Upper lobe of left lung (tissue), 6 donors: ENCODE measurements at places on chromosomes 16 and 17. TPM values are rescaled to one million over a fixed set of nuclear protein-coding genes. Genes with fewer than 3 reads are reported as not detected.

DNA sequence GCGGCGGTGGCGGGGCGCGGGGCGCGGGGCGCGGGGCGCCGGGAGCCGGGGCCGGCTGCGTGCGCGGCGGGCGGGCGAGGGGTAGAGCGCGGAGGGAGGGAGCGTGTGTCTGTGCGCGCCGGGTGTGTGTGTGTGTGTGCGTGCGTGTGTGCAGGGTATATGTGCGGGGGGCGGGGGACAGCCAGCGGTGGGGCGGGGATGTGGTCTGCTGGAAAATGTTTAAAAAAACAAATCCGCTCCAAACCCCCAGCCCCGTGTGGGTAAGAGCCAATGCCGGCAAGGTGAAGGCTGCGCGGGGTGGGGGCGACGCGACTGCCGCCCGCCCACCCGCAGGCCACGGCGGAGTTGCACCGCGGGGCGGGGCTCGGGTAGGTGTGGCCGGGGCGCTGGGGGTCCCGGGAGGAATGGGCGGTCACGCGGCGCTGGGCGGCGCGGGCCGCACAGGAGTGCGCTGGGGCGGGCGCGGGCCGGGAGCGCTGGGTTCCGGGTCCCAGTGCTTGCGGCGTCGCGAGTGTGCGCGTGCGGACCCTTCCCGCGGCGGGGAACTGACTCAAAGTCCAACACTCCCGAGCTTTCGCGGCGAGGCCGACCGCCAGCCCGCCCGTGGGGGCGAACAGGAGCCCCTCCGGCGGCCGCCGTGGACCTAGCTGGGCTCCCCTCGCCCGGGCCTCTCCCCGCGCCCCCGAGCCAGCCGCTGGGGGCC lies at the start of gene CYGB:
CYGB (minus strand) TSS at position 132 of the 703 bp plus-strand sequence. CDS start 167 bp downstream, outside the sequence.
- DNase-seq, result no peak

GRCh38 chr16:59045501-59045900 lies 311.4 kb upstream of the GOT2 start:
- no peak for DNase-seq

- no peak for DNase-seq
Observed at GRCh38 chr16:48194828-48195556, 39.2 kb upstream of the ABCC12 start.

- DNase-seq, result peak; percentile 87
Observed at GRCh38 chr17:7852919-7853690, 1.8 kb upstream of the TMEM88 start.

DNA sequence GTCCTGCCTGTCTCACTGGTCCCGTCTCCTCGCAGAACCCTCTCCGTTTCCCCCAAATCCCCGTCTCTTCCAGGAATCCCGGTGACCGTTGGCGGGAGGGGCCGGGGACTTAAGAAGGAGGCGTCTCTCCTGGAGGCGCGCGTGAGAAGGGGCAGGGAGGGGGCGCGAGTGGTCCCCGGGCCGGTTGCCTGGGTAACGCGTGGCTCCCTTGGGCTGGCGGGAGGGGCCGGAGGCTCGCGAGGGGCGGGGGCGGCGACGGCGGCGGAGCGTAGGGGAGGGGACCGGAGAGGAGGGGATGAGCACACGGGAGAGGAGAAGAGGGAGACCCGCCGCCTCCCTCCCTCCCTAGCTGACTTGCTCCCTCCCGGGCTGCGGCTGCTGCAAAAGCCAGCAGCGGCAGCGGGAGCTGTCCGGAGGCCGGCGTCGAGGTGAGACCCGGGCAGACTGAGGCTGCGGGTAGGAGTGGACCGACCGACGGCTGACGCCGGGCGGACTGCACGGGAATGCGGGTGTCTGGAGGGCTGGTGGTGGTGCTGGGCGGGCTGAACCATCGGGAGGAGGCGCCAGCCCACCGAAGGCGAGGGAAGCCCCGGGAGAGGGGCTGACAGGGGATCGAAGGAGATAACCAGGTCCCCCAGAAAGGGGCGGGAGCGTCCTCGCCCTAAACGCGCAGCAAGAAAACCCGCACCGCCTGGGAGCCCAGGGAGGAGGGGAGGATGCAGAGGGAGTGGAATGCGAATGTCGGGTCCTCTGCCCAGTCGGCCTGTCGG lies at the start of gene PRRT2:
PRRT2 (plus strand) TSS at position 298 of the 770 bp plus-strand sequence. CDS start 862 bp downstream, outside the sequence.
- DNase-seq, result peak; percentile 42

DNA sequence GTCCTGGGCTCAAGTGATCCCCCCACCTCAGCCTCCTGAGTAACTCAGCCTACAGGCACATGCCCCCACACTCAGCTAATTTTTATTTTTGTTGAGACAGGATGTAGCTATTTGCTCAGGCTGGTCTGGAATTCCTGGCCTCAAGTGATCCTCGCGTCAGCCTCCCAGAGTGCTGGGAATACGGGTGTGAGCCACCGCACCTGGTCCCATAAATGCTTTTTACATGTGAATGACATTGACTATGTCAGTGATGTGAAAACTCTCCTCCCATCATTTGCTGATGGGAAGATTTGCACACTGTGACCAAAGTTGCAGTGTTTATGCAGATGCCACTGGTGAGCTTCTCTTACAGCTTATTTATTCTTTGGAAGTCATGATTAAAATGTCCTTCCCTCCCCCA lies 15.0 kb downstream of the PLCD3 start:
- DNase-seq, result no peak

DNA sequence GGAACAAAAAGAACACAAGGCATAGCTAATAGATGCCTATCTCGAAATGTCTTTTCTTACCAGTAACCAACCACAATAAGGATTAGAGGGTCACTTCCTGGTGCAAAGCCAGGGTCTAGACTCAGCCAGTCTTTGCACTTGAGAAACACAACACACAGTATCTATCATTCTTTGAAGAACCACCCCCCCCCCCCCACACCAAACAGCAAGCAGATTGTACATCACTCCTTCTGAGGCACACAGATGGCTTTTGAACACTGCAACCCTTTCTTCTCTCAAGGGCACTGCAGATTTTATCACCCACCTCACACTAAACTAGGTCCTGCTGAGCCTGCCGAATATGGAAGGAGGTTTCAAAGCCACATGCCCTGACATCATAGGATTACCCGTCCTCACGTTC lies 145.6 kb downstream of the AATF start:
- no peak for DNase-seq

- no peak for DNase-seq
Observed at GRCh38 chr17:73135766-73136165, 29.0 kb upstream of the SSTR2 start.

DNA sequence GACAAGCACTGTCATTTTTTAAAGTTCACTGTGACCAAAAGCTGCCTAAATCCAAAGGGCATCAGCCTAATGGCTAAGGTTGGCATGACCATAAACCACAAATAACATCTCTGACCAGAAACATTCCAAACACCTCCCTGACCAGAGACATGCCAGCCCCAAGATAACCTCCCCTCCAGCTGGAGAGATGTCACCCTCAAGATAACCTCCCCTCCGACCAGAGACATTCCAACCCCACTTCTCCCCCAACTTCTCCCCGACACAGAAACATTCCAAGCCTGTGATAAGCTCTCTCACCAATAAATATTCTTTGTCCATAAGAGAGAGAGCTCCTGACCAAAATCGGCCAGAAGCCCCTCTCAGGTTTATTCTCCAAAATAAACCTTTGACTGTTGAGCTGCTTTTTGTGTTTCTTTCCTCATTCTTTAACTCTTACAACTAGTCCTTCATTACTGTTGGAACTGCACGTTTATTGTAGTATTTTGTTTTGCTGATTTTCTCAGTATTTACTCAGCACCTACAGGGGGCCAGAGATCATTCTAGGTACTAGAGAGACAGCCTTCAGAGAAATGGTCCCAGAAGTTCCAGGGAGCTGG lies 325.6 kb downstream of the SLC39A11 start:
- no peak for DNase-seq

DNA sequence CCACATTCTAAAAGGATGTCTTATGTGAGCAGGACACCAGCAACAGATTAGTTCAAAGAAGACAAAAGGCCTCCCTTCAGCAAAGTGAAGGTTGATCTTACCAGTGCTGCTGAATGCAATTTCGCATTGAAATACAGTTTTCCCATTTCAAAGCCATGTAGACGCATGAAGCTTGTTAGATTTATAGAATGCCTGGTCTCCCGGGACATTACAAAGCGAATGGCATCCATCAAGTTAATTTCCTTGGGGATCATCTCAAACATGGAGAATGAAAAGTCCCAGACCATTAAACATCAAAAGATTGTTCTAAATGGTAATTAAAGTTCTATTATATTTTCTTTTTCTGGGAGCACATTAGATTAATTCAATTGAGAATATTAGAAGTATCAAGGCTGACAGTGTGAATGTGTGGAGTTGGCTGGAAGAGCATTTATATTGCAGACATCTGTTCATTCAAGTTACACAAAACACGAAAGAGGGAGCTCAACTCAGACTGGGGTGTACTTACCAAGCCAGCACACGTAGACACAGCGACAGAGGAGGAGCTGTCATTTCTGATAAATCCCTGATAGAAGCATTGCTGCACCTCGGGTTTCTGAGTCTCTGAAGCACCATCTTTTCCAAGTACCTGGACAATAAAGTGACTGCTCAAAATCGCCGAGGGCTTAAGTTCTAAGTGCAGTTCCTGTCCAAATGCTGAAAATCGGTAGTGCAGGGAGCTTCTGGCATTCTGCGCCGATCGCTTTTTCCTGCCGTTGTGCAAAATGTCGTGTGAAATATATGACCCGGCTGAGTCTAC lies 3.8 kb downstream of the ADAMTS18 start:
- no peak for DNase-seq

DNA sequence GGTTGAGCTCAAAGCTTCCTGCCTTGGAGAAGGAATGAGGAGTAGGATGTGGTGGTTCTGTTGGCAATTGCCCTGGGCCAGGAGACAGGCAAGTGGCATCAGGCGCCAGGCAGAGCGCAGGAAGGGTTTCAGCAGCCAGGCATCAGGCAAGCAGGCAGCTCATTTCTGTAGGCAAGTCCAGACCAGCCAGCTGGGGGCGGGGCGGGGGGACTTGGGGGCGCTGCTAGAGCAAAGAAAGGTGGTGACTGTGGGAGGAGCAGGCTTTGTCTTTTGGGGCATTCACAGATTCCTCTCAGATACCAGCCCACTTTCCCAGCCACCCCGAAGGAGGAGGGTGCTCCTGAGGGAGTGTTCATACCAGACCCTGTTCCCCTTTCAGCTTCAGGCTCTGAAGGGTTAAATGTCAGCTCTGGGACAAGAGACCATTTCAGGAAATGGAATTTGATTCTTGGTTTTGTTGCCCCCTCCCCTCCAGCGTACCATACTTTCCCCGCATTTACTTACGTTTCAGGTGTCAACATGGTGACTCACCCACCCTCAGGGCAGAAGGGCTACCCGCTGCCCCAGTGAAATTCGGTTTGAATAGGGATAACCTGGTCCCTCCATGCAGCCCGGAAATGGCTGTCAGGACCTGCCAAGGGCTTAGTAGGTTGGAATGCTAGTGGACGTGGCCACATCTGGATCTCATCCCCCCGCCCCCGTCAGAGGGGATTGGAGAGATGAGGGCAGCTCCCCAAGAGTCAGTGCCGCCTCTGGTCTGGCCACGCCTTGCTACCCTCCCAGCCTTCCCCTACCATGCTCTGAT lies 13.2 kb downstream of the NGFR start:
- no peak for DNase-seq

GRCh38 chr17:2050300-2051060 lies 4.4 kb upstream of the HIC1 start:
- peak; percentile 94 for DNase-seq

DNA sequence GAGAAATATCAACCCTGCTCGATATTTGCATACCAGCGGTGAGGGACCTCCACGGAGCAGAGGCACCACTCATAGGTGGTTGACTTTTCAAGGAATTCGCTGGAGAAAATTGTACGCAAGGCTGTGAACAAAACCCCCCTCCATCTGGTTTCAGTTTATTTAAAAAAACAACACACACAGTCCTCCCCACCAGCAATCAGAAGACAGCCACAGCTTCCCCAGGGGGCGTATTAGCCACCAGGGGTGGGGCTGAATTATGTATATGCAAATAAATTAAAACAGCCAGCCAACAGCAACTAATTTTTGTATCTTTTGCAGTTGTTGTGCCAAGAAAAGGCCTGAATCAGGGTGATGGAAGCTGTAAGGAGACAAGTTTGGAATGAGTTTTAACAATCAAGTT lies 5.9 kb upstream of the HSD11B2 start:
- DNase-seq, result no peak

DNA sequence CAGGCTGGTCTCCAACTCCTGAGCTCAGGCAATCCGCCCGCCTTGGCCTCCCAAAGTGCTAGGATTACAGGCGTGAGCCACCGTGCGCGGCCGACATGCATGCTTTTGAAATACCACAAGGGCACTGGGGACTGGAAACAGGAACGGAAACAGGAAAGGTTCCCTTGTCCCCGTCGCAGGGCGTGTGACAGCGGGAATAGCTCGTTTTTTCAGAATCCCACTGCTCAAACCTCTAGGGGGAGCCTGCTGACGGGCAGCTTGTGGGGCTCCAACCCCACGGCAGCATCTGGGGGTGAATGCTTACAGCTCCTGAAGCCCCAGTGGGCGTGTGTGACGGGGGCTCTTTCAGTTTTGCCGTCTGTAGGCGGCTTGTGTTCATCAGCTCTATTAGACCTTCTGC lies 18.8 kb upstream of the ASGR2 start:
- no peak for DNase-seq

DNA sequence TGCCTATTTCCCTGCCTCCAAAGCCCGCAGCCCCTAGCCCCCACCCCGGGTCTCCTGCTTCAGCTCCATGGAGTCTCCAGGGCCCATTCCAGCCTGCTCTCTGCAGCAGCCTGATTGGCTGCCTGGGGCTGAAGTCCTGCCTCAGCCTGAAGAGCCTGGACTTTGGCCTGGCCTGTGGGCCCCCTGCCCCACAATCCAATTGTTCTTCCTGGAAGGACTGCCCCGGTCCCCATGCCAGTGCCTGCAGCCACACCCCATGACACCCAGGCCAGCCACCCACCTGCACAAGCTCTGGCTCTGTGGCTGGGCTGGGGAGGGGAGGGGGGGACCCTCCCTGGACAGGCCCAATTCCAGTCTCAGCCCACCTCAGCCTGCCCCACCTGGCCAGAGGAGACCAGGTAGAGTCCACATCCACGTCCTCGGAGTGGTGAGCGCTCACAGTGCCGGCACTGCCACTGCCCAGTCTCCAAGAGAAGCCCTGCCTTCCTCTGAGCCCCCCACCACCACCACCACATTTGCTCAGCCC lies 12.3 kb downstream of the ENPP7 start:
- no peak for DNase-seq

GRCh38 chr17:63775420-63775819 lies 1.4 kb downstream of the DDX42 start:
- no peak for DNase-seq

The CLEC18C gene
- 0.54 TPM for total RNA-seq

The KRT14 gene
- total RNA-seq, result not detected

The MPP2 gene
- total RNA-seq, result not detected

The MYH1 gene
- total RNA-seq, result 0.10 TPM

The KRT33B gene
- total RNA-seq, result not detected

The SDK2 gene
- 3.1 TPM for total RNA-seq

The FBF1 gene
- total RNA-seq, result 66.0 TPM

The LRRC37B gene
- total RNA-seq, result 16.0 TPM

The CLDN6 gene
- total RNA-seq, result 0.30 TPM

The PLXDC1 gene
- total RNA-seq, result 11.0 TPM
